Lower lobe of right lung (tissue), 2 donors: ENCODE measurements at places on chromosomes 11 and 22.

DNA sequence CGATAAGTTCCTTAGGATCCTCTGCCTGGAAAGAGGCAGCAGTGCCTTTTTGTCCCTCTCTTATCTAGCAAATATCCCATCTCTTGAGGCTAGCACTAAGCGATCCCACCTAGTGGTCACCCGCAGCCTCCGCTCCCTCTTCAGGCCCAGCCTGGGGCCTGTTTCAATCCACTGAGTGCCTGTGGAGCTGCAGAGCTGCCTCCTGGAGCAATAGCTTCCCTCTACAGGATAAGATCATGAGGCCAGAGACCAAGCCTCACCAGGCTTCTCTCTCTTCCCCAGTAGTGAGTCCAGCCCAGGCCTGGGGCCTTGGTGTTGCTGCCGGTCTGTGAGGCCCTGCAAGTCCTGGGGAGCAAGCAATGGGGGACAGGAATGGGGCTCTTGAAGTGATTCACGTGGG, 65.8 kb downstream of the SLC22A12 start:
- DNase-seq = no peak

- DNase-seq = no peak
Observed at GRCh38 chr11:8373519-8374432, 110.1 kb upstream of the LMO1 start.

- DNase-seq = no peak
Observed at GRCh38 chr11:44140805-44141204, 45.3 kb downstream of the EXT2 start.

DNA sequence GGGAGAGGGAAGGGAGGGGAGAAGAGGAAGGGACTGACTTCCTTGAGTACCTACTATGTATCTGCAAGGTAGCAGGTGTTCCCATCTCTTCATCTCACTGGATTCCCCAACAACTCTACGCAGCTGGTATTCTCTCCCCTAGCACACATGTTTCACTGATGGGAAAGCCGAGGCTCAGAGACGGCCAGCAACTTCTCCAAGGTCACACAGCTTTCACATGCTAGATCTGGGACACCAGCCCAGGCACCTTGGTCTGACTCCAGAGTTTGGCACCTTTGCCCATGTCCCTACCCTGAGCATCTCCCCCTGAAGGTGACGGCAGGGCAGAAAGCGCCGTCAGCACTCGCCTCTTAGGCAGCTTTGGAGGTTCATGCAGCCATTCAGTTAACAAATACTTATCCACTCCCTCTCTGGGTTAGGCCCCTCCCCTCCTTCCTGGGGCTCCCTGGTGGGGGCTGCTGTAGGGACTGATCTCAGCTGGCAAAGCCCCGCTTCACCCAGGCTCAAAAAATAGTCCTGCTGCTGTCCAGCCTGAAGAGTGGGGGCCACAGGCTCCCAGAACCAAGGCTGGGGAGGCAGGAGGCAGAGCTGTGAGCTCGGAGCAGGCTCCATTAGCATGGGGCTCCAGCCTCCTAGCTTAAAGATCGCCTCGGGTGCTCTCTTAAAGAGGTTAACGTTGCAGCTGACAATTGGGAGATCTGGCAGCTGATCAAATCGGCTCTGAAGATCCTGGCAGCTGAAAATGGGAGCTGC, 79.4 kb downstream of the IGLL1 start:
- peak; percentile 24 for DNase-seq

- no peak for DNase-seq
Observed at GRCh38 chr11:43904742-43905535, 24.3 kb downstream of the ALKBH3 start.

GRCh38 chr22:41280854-41281253, 5.1 kb downstream of the RANGAP1 start:
- no peak for DNase-seq
